Activated CD4-positive, CD25-positive, alpha-beta regulatory T cell treated with anti-CD3 and anti-CD28 coated beads, Interleukin-2, amount 50 U/mL, for 24 hours (primary cell): ENCODE measurements at places on chromosomes 5 and 9.
A peak's percentile ranks its signal among the peaks of the same experiment; 100 is the strongest.

DNA sequence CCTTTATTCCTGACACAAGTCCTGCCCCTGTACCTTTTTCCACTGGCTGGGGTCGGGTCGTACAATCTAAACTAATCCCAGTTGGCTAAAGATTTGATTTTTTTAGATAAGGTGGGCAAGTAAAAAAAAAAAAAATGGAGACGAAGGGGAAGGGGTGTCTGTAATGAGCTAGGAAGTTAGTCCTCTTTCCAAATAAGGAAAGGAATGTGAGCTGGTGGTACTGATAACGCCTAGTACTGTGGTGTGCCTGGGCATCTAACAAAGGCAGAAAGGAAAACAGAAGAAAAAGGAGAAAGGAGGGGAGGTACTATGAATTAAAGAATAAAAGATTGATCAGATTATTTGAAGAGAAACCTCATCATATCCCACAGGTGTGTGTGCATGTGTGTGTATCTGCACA lies 21.3 kb downstream of the PRDM9 start:
- no peak for ATAC-seq

- no peak for ATAC-seq
These were observed 5.7 kb downstream of the TGFBI start for GRCh38 chr5:136034492-136034891.

- ATAC-seq: no peak
These were observed 145.4 kb upstream of the SHB start for GRCh38 chr9:38214432-38214831.

DNA sequence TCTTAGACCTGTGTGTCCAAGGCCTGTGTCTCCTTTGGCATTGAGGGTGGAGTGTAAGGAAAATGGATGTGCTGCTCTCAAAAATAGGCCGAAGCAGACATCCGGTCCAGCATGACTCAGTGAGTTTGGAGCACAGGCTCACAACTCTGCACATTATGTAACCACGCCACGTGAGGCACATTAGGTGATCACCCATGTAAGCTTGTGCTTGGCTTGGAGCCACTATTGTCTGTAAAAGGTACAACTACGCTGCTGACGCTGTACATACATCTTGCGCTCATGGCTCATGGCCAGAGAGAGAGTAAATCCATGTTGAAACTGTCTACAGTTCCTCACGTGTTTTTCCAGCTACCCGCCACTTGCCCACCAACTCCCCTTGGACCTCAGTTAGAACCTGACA lies 177.5 kb downstream of the PDE4D start:
- ATAC-seq: no peak

DNA sequence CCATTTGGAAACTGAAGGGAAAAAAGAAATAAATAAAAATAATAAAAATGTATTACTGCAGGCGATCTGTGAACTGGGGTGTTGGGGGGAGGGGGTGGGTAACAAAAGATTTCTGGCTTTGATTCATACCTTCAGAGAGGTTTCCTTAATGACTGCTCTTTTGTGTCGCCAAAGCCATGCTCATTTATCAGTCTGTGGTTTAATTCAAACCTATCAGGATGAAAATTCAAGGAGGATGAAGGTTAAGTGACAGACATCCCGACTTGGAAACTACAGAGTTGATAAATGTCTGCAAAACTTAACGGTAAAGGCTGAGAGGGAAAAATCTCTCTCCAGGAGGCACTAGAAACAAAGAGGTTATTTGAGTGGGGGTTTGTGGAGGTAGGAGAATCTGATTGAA lies 278.2 kb downstream of the PSAT1 start:
- ATAC-seq: no peak

GRCh38 chr5:16550316-16550952 lies 66.4 kb downstream of the RETREG1 start:
- ATAC-seq: no peak

GRCh38 chr9:77131399-77131798 lies 45.9 kb upstream of the VPS13A start:
- ATAC-seq: no peak

DNA sequence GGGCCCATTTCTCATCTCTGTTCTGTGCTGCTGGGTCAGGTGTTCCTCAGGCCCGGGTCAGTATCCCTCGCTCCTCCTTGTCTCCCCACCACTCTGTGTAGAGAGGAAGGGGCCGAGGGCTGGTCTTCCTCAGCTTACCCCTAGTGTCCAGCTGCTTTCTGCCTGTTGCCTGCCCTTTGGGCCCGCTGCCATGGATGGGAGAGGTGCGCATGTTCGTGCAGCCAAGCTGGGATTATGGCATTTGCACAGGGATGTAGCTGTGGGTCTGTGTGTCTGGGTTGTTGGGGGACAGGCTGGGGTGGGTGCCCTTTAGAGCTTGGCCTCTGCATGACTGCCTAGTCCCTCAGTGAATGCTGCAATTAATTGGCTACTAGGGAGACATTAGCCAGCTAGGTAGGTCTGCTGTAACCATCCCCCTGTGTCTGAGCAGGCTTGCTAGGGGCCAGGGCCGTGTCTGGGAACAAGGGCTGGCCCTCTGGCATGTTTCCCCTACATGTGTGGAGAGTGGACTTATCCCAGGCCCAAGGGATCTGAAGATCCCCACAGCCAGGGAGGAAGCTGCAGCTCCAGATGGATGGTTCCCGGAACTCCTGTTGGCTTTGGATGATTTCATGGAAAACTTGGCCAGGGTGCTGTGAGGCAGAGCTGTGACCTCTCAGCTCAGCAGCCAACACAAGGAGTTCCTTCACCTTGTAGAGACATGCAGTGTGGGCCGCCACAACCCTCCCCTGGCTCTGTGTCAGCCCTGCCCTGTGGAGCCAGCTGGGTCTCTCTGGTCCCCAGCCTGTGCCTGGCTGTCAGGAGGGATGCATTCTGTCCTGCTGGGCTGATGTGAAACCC lies 161.9 kb downstream of the MACROH2A1 start:
- ATAC-seq: no peak

GRCh38 chr5:167375125-167375524 lies 916.3 kb upstream of the WWC1 start:
- ATAC-seq: no peak

DNA sequence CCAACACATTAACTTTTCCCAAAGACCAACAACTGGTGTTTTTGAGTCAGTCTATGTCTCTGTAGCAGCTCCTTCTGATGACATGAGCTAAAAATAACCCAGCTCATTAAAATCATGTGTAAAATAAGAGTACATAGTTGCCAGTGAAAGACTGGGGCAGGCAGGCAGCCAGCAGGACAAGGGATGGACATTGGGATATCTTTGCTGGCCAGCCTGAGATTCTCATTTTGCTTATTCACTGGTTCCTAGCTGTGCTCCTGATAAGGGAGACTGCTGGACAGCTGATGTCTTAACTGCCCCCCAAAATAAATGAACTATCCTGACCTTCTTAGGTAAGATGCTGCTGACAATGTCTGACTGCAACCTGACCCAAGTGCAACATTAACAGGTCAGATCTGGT lies 33.9 kb downstream of the EPB41L4B start:
- no peak for ATAC-seq

- ATAC-seq: no peak
These were observed 50.8 kb downstream of the CRB2 start for GRCh38 chr9:123406691-123407216.

DNA sequence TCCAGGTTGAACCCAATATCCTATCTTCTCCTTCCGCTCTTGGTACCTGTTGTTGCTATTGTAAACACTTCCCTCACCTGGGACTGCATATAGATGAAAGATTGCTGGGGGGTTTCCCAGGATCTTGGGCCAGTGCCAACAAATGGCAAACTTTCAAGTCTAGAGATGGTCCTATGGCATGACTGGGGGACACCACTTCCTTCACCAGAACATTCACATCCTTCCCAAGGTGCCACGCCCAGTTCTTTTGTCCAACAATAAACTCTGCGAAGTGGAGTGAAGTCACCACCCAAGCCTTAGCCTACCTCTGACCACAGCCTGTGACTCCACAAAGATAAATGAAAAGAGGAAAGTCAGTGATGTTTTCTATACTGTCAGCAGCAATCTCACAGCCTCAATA lies 34.4 kb downstream of the DOCK8 start:
- no peak for ATAC-seq

DNA sequence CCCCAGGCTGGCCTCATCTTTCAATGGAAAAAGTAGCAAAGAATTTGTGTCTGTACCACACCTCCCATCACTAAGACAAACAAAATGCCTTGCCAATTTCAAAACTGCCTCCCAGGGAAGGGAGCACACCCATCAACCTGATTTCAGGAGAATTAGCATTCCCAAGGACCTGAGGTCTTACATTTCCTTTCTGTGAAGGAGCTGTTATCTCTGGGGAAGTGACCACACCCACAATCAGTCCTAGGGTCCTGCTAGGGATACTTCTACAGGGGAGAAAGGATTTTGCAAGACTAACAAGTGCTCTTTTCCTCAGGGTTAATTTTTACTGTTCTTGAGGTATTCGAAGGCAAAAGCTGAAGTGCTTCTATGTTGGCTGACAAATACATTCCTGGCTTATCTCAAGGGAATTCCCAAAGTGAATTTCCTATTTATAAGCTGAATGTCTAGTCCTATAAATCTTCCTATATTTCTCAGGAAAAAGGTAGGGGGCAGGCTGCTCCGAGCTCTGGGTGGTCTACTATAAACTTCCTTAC lies 97.4 kb upstream of the ITGA1 start:
- ATAC-seq: no peak

GRCh38 chr9:137294091-137294680 lies 7.9 kb downstream of the NRARP start:
- peak; percentile 66 for ATAC-seq

DNA sequence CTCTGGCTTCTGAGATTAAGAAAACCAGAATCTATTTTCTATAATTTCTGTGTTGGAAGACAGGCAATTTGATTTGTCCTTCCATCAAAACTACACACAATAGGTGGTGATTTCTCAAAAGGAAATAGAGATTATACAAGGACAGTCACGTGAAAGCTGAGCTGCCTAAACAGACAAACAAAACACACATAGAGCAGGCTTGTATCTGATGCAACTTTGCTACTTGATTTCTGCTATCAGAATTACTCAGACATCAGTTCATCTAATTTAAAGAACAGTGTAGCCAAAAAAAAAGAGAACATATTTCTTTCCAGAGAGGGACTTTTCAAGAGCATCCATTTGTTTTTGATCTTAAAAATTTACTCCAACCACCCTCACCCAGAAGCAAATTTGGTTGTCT lies 2128.3 kb upstream of the C9orf72 start:
- no peak for ATAC-seq

GRCh38 chr5:180116077-180116999 lies 44.8 kb upstream of the RNF130 start:
- no peak for ATAC-seq

DNA sequence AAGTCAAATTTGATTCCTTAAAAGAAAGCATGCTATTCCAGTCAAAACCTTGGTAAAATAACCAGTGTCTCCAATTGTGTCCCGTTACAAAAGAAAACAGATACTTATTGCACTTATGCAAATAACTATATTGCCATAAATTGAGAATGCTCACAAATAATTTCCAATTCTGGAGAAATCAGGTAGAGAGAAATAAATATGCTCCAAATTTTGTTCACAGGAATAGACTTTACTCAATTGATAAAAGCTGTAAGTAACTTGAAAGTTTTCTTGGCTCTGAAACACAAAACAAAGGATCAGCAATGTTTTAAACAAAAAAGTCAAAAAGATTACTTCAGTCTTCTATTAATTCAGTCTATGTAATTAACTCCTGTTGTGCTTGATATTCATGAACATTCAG lies 7.8 kb upstream of the DTWD2 start:
- ATAC-seq: no peak

- ATAC-seq: no peak
These were observed 634.8 kb downstream of the DMRTA1 start for GRCh38 chr9:23081377-23081776.
